ENCODE measurements at places on chromosomes 5 and 9.

- DNase-seq = no peak
These were observed 16.1 kb upstream of the RAI14 start for GRCh38 chr5:34639852-34640626.

DNA sequence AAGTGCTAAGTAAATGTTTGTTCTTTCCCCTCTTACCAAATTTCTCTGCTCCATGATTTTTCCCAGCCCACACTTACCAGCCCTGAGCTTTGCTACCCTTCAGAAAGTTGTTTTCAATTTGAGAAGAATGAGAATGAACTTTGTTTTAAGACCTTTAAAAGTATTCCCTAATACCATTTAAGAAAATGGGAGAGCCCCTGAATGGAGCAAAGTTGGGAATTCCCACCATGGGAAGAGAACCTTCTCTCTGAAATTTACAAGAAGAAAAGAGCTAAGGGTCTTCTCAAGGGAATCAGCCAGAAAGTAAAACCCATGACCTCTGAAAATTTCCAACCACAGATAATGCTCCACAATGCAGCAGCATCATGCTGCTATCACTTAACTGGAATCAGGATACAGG is 17.7 kb downstream of the ZNF366 start:
- DNase-seq = no peak

- DNase-seq = no peak
These were observed 62.8 kb downstream of the CD180 start for GRCh38 chr5:67133776-67134175.

DNA sequence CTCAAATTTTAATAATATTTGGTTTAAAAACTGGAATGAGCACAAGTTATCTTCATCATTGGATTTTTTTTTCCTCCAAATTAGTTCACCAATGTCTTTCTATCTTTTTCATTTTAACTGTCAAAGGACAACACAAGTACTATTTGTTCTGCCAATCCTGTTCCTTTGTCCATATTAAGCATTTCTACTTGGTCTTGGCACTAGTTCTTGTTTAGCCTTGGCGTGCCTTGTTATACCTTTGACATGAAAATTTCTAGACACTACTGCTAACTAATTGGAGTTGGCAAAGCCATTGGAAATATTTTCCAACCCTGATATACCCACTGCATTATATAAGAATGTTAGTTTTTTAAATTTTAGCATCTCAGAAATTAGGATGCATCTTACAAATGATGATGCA is 3.8 kb downstream of the SPINK6 start:
- DNase-seq = no peak

DNA sequence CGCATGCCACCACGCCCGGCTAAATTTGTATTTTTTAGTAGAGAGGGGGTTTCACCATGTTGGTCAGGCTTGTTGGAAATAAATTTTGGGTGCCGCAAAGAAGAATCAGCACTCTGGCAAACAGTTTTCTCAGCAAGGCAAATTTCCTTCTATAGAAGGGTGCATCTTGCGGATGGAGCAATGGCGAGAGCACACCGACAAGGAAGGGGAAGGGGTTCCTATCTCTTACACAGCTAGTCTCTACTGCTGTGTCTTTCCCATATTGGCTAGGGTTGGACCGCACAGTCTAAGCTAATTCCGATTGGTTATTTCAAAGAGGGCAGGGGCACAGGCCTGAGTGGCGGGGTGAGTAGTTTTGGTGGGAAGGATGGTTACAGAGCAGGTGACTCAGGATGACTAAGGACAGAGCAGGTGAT is 707 bp downstream of the GTF3C5 start:
- no peak for DNase-seq

GRCh38 chr9:132883349-132884294 is 4.9 kb downstream of the SPACA9 start:
- DNase-seq = no peak

DNA sequence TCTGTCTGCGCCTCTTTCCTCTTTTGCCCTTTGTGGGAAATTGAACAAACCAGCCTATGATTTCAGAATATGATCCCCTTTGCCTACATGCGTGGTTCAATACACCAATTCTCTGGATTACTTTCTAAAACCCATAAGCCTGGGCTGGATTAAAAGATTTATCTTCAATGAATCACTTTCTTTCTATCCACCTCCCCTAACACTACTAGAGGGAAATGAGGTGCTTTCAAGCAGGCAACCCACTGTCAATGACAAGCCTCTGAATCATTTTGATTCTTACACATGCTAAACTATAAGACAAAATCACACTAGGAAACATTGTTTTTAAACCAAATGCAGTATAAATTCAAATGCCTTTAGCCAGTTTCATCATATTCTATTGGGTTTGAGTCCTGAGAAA is 257.5 kb downstream of the AGTPBP1 start:
- DNase-seq = no peak

- no peak for DNase-seq
These were observed 448.1 kb downstream of the ARHGEF28 start for GRCh38 chr5:74074111-74074510.

GRCh38 chr5:33854733-33855151 is 37.0 kb downstream of the ADAMTS12 start:
- no peak for DNase-seq

- no peak for DNase-seq
These were observed 129.4 kb upstream of the GPR151 start for GRCh38 chr5:146645342-146645741.

DNA sequence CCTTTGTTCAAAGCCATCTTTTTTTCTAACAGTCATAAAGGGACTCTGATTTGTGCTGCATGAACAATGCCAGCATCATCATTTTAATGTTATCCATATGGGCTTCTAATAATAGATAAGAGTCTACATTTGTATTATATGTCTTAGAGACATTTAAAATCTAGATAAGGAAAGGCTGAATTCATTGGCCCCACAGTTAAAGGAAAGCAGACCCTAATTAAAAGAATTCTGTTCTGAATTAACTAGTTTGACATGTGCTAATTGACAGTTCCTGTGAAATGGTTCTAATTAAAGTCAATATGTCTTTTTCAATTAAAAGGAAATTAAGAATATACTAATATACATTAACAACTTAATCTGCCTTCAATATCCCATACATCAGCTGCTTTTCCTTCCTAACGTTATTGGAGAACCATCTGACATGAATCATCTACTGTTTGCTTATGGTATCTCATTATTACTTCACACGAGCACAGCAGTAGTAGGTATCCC is 104.7 kb downstream of the NR2F1-AS1 start:
- DNase-seq = no peak

DNA sequence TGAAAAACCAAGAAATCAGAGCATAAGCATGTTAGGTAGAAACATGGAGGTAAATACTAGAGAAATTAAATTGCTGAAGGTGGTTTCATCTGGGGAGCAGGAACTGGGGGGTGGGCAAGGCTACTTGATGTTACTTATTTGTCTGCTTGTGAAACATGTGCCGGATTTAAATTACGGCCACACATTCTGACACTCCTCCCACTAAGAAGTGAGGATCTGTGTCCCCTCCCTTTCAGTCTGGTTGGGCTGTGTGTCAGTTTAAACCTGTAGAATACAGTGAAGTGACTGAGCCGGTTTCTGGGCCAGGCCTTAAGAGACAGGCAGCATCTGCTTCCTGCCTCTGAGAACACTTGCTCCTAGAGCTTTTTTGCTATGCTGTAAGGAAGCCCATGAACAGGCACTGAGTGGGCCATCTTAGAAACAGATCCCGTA is 2.3 kb upstream of the IARS1 start:
- DNase-seq = no peak

DNA sequence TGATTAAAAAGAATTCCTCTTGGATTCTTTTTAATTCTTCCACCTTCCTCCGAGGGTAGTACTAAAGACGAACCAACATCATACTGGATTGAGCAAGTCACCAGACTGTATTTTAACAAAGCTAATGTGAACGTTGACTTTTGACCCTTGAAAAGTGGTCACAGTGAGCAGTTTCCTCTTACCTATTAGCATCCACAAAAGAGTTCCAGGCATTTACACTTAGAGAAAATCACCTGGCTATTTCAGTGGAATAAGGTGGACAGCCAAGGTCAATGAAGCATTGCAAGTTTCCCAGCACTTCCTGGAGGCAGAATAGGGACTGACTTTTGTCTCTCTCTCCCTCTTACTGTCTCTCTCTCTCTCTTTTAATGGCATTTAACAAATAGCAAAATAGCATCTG is 145.1 kb upstream of the DAB2 start:
- no peak for DNase-seq

- DNase-seq = no peak
These were observed 756.2 kb downstream of the TLE1 start for GRCh38 chr9:80932947-80933780.
